ENCODE measurements at places on chromosomes 4 and X.

- no peak for DNase-seq
These were observed 49.8 kb downstream of the MID1 start for GRCh38 chrX:10570601-10571000.

GRCh38 chrX:25156323-25156722 is 140.6 kb upstream of the ARX start:
- no peak for DNase-seq

DNA sequence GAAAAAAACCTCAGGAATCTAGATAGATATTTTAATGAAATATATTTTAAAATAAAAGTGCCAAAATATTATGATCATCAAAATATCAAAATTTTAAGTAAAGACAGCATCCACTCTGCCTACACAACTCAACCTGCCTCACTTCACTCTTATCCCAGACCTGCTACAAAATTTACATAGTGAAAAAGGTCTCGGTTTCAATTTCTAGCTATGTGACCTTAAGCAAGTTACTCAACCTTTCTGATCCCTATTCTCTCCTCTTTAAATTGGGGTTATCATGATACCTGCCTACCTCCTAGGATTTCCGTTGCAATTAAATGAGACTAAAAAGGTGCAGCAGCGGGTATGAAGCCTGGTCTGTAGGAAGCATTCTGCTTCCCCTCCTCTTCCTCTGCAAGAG is 72.9 kb downstream of the FAM114A1 start:
- DNase-seq, result no peak

GRCh38 chrX:87374324-87374723 is 143.3 kb upstream of the KLHL4 start:
- no peak for DNase-seq

Measured in GM13977 (cell line).